Mesenchymal stem cell (in vitro differentiated cells and primary cell): ENCODE measurements at places on chromosomes 7 and 10.

DNA sequence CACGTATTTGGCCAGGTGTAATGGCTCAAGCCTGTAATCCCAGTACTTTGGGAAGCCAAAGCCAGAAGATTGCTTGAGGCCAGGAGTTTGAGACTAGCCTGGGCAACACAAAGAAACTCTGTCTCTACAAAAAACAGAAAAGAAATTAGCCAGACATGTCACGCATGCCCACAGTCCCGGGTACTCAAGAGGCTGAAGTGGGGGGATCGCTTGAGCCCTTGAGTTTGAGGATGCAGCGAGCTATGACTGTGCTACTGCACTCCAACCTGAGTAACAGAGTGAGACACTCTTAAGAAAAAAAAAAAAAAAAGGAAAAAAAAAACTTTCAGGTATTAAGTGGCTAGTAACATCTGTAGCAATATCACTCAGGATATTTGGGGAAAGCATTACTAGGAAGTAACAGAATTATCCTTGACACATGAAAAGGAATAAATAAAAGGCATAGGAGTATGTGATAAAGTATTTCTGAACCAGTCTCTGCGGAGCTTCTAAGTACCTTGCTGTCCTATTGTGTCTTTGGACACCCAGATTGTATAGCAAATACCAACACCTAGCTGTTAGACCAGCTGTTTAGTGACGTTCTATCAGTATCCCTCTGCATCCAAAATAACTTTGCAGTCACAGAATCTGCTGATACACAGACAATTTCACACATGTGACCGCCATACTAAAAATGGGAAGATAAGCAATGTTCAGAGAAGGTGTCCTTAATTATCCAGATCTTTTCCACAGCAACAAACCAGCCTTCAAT lies 74.4 kb downstream of the CYTH3 start:
- no peak overlapping the region for H3K4me3 ChIP-seq
- no peaks in the 10 kb centered on the region for H3K36me3 ChIP-seq
- no peaks in the 10 kb centered on the region for H3K27me3 ChIP-seq
- peaks cover 5% of the 10 kb centered on the region for H3K4me1 ChIP-seq
- H3K27ac ChIP-seq, result no peak overlapping the region

DNA sequence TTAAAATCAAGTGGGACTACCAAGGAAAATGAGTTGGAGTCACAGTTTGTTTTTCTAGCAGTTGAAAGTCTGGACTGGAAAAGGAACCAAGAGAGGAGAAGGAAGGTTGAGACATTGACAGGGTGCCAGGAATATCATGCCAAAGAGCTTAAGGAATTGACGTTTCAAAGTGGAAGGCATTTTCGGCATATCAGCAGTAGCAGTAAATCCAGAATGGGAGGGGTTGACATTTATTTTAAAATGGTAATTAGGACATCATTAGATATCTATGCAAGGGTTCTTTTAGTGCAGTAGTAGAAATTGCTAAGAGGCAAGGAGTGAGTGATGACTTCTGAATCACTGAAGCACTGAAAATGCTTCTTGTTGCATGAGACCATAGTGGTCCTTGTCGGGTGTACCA lies 335.9 kb upstream of the PLXDC2 start:
- no peaks in the 10 kb centered on the region for H3K27me3 ChIP-seq
- no peak overlapping the region for H3K27ac ChIP-seq
- no peak overlapping the region for H3K4me3 ChIP-seq
- no peaks in the 10 kb centered on the region for H3K4me1 ChIP-seq
- DNase-seq, result no peak

GRCh38 chr10:4382811-4383210 lies 443.2 kb upstream of the AKR1E2 start:
- H3K4me1 ChIP-seq, result no peaks in the 10 kb centered on the region
- H3K4me3 ChIP-seq, result no peak overlapping the region
- DNase-seq, result peak; percentile 43
- no peaks in the 10 kb centered on the region for H3K36me3 ChIP-seq
- H3K27ac ChIP-seq, result no peak overlapping the region
- no peaks in the 10 kb centered on the region for H3K27me3 ChIP-seq

DNA sequence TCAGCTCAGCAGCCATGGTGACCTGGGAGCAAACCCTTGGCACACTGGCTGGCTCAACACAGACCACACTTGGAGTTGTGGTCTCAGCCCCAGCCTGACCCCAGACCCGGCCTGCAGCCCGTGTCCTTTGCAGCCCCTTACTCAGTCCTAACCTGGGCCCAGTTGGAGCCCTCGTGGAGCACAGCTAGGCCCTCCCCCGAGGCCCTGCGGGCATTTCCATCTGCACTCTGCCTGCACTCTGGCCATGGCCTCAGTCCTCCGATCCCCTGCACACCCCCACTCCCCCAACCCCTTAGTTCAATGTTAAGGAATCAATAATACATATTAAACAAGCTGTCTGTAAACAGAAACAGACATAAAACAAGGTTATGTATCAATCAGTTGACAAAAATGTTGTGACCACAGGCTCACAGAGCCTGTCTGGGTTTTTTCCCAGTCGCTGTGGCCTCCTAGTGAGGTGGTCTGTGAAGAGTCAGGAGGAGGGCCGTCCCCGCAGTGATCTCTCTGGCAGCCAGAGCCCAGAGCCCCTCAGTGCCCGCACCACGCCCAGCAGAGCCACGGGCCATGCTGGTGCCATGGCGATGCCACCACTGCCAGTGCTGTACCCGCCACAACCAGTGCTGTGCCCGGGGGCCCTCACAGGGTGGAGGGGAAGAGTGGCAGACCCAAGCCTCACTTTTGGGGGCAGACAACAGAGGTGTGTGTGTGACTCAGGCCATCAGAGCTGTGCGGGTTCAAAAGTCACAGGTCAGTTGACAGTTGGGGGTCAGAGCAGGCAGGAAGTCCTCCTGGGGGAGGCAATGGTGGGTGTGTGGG lies 25.5 kb downstream of the GHRHR start:
- H3K4me3 ChIP-seq, result no peak overlapping the region
- H3K27ac ChIP-seq, result no peak overlapping the region
- DNase-seq, result no peak

GRCh38 chr10:111079781-111080180 lies 3.0 kb downstream of the ADRA2A start:
- no peaks in the 10 kb centered on the region for H3K36me3 ChIP-seq
- H3K4me3 ChIP-seq, result no peak overlapping the region
- peaks cover 22% of the 10 kb centered on the region for H3K4me1 ChIP-seq
- peaks cover 39% of the 10 kb centered on the region for H3K27me3 ChIP-seq

DNA sequence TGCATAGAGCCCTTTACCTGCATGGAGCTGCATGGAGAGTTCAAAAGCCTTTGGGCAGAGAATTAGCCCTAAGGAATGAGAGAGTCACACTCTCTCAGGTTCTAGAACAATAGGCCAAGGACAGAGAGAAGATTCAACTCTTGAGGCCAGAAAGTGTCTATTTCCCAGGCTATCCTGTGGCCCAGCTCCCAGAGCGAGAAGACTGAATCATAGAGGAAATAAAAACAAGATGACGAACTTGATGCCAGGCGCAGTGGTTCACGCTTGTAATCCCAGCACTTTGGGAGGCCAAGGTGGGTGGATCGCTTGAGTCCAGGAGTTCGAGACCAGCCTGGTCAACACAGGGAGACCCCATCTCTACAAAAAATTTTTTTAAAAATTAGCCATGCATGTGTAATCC lies 18.3 kb upstream of the PODXL start:
- no peak overlapping the region for H3K27ac ChIP-seq
- H3K4me3 ChIP-seq, result no peak overlapping the region
- no peak for DNase-seq
- H3K36me3 ChIP-seq, result no peaks in the 10 kb centered on the region

DNA sequence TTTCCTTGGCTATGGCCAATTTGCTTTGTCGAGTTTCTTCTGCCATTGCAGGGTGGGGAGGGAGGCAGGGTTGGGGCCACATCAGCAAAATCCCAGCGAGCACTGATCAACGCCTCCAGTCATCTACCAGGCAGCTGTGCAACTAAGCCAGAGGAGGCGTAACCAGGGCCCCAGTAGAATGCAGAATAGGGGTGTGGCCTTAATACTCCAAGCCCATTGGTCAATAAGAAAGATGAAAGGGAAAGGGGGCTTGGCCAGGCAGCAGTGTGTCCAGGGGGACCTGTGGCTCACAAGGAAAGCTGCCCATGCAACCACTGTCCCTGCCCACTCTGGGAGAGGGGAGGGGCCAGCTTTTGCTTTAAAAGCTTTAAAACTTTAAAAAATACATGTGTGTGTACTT lies 21.5 kb upstream of the GGCT start:
- no peak overlapping the region for H3K27ac ChIP-seq
- no peak for DNase-seq
- peaks cover 3% of the 10 kb centered on the region for H3K4me1 ChIP-seq
- no peak overlapping the region for H3K4me3 ChIP-seq
- no peaks in the 10 kb centered on the region for H3K27me3 ChIP-seq

GRCh38 chr7:69510114-69510513 lies 88.2 kb upstream of the AUTS2 start:
- peaks cover 3% of the 10 kb centered on the region for H3K27me3 ChIP-seq
- H3K4me3 ChIP-seq, result no peak overlapping the region
- no peaks in the 10 kb centered on the region for H3K36me3 ChIP-seq
- DNase-seq, result no peak

DNA sequence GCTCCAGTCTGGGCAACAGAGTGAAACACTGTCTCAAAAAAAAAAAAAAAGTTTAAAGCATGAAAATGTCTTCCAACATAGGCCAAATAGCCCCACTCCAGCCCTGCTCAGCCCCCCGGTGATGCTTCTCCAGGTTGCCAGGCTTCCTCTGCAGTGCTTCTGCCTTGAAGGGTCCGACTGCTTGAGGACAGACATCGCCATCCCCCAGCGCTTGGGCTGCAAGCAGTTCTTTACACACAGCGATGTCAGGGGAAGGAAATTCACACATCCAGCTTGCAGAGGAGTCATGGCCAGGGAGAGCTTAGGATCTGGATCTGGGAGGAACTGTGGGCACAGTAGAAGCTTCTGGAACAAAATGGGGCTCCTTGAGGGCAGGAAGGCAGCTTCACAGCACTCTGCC lies 26.9 kb downstream of the LYZL1 start:
- peaks cover 11% of the 10 kb centered on the region for H3K4me1 ChIP-seq
- H3K27ac ChIP-seq, result no peak overlapping the region
- H3K4me3 ChIP-seq, result no peak overlapping the region

DNA sequence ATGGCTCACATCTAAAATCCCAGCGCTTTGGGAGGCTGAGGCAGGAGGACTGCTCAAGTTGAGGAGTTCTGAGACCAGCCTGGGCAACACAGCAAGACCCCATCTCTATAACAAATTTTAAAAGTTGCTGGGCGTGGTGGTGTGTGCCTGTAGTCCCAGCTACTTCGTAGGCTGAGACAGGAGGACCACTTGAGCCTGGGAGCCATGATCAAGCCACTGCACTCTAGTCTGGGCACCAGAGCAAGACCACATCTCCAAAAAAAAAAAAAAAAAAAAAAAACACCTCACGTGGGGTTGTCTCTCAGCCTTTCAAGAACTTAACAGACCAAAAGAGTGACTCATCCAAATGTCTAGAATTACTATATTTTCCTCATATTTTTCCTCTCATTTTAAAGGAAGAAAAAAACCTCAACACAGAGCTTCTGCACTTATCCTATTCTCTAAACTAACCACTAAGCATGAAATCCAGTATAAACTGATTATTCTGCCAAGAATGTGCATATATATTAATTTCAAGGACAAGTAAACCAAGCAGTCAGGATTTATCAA lies 46.3 kb downstream of the CUL2 start:
- peak; percentile 35 for DNase-seq
- peaks cover 16% of the 10 kb centered on the region for H3K36me3 ChIP-seq
- peak overlapping the region; percentile 24 for H3K27ac ChIP-seq
- H3K4me1 ChIP-seq, result peaks cover 8% of the 10 kb centered on the region
- H3K4me3 ChIP-seq, result no peak overlapping the region
- no peaks in the 10 kb centered on the region for H3K27me3 ChIP-seq

DNA sequence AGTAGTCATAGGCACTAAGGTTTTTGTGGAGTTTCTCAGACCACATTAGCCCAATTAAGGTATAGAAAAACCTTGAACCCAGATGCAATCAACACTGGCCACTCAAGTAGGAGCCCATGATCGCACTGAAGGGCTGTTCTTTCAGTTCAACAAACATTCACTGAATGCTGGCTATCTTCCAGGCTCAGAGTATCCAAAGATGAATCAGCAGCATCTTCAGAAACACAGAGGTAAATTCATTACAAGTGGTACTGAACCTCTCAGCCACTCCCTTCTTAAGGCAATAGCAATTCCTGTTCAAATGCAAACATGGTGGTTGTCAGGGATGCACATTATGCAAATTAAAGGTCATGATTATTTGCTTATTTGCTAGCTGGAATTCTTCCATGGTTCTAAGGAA lies 17.1 kb downstream of the KCNK18 start:
- H3K4me1 ChIP-seq, result peaks cover 13% of the 10 kb centered on the region
- no peaks in the 10 kb centered on the region for H3K36me3 ChIP-seq
- no peak overlapping the region for H3K4me3 ChIP-seq
- peaks cover 79% of the 10 kb centered on the region for H3K27me3 ChIP-seq
- H3K27ac ChIP-seq, result no peak overlapping the region

DNA sequence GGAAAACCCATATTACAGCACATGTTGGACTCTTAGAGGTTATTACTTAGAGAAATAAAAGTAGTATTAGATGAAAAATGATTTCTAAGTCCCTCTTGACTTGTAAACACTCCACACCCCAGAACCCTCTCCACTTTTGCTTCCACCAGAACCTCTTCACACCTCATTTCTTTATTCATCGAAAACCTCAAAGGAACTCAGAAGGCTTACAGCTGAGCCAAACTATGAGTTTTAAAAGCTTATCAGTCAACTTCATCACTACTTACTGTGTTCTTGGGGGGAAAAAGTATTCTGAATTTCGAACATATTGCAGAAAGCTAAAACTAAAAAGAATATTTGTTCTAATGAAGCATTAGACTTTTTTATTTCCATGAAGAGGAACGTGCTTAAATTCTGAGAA lies 547.8 kb upstream of the STEAP1 start:
- DNase-seq, result no peak
- H3K27ac ChIP-seq, result no peak overlapping the region
- no peak overlapping the region for H3K4me3 ChIP-seq
- H3K4me1 ChIP-seq, result no peaks in the 10 kb centered on the region
- no peaks in the 10 kb centered on the region for H3K27me3 ChIP-seq
- no peaks in the 10 kb centered on the region for H3K36me3 ChIP-seq

DNA sequence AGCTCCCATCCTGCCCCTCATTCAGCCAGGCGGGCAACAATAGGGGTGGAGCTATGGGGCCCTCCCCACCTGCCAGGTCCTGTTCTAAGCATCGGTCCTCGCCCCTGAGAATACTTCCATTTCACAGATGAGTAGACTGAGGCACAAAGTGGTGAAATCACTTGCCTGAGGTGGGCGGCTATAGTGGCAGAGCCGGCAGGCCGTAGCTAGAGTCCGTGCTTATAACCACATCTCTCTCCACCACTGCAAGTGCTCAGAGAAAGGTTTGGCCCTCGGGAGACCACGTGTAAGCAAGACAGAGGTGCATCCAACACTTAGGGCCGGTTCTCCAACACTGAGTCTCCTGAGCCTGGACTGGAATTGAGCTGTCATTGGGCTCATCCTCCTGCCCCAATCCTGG lies 145.8 kb upstream of the UNC5B start:
- no peaks in the 10 kb centered on the region for H3K36me3 ChIP-seq
- H3K4me1 ChIP-seq, result peaks cover 5% of the 10 kb centered on the region
- no peak for DNase-seq
- no peak overlapping the region for H3K27ac ChIP-seq

- H3K4me3 ChIP-seq, result no peak overlapping the region
- no peak for DNase-seq
- H3K27me3 ChIP-seq, result peaks cover 24% of the 10 kb centered on the region
- H3K4me1 ChIP-seq, result peaks cover 2% of the 10 kb centered on the region
- no peak overlapping the region for H3K27ac ChIP-seq
These were observed 517.4 kb upstream of the ZMIZ1 start for GRCh38 chr10:78551184-78552005.

GRCh38 chr7:51269321-51269720 lies 47.3 kb downstream of the COBL start:
- no peaks in the 10 kb centered on the region for H3K4me1 ChIP-seq
- peaks cover 15% of the 10 kb centered on the region for H3K27me3 ChIP-seq
- no peak for DNase-seq

GRCh38 chr10:130967784-130968183 lies 343.7 kb downstream of the TCERG1L start:
- DNase-seq, result no peak
- H3K4me1 ChIP-seq, result no peaks in the 10 kb centered on the region
- no peak overlapping the region for H3K4me3 ChIP-seq
- H3K27me3 ChIP-seq, result no peaks in the 10 kb centered on the region
